ENCODE measurements at places on chromosomes 7 and 10.

- DNase-seq: no peak
Observed at GRCh38 chr10:33559105-33559504, 224.6 kb upstream of the NRP1 start.

- DNase-seq: no peak
Observed at GRCh38 chr7:87424075-87424474, 51.4 kb downstream of the ABCB4 start.

- no peak for DNase-seq
Observed at GRCh38 chr7:91293136-91293535, 28.9 kb downstream of the FZD1 start.

DNA sequence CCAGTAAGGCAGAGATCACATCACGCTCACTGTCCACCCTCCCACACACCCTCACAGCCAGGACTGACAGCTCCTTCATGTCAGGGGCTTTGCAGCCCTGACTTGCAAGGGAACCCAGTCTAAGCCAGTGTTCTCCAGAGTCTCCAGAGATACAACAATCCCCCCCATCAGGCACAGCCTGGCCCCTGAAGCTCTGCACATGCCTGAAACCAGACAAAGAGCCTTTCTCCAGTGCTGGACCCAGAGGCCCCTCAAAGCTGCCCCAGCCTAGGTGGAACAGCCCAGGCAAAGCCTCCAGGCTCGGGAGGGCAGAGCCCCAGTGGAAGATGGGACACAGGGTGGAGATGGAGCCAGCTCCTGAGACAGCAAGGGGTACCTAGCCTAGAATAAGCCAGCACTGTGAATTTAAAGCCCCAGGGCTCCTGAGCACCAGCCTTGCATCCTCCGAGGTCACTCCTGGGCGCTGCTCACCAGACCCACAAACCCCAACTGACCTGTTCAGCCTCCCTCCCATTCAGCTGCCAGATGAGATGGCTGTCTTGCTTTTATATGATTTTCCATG is 50.2 kb downstream of the GRID1 start:
- no peak for DNase-seq

GRCh38 chr7:34850681-34851080 is 186.6 kb downstream of the DPY19L1 start:
- no peak for DNase-seq

GRCh38 chr10:74936577-74937265 is 110.3 kb downstream of the KAT6B start:
- DNase-seq: no peak
